ENCODE measurements at places on chromosomes 2 and 18.

DNA sequence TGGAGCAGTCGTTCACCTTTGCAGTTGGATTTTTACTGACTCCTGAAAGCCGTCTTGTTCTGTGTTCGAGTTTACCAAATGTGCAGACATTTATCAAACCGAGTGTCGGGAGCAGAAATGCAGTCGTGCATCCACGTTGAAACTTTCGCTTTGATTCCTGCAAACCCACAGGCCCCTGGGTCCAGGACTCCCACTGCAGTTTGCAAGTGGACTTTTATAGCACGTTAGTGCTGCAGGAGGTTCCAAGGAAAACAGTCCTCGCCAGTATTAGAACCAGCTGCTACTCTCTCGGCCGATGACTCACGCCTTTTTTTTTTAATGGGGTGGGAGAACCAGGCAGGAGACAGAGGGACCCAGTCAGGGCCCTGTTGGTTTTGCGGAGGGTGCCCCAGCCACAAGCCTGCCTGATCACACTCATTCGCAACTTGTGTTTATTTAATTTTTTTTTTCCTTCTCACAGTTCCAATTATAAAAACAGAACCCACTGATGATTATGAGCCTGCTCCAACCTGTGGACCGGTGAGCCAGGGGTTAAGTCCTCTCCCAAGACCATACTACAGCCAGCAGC is 90.1 kb downstream of the NFATC1 start:
- DNase-seq: no peak

- DNase-seq: no peak
Observed at GRCh38 chr2:75464348-75464946, 96.3 kb downstream of the EVA1A start.

DNA sequence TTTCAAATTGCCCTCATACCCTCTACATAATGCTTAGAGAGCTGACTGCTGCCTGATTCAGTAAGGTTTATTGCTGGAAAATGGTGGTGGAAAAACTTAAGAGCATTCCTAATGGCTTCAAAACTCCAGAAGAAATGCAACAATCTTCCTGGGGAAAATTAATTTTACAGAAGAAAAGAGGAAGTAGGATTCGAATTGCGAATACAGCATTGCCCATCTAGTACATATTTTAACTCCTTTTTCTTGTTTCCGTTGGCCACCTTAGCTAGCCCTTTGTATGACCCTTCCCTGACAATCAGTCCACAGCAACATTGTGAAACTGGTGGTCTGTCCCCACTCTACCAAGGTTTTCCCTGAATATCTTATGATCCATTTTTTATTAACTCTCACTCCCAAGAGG is 224.7 kb downstream of the MTX2 start:
- no peak for DNase-seq

- no peak for DNase-seq
Observed at GRCh38 chr2:207164006-207164831, 1.5 kb downstream of the KLF7 start.

GRCh38 chr2:191927319-191927867 is 80.5 kb upstream of the CAVIN2 start:
- DNase-seq: no peak

- no peak for DNase-seq
Observed at GRCh38 chr2:176089843-176090395, 2.6 kb upstream of the HOXD13 start.

DNA sequence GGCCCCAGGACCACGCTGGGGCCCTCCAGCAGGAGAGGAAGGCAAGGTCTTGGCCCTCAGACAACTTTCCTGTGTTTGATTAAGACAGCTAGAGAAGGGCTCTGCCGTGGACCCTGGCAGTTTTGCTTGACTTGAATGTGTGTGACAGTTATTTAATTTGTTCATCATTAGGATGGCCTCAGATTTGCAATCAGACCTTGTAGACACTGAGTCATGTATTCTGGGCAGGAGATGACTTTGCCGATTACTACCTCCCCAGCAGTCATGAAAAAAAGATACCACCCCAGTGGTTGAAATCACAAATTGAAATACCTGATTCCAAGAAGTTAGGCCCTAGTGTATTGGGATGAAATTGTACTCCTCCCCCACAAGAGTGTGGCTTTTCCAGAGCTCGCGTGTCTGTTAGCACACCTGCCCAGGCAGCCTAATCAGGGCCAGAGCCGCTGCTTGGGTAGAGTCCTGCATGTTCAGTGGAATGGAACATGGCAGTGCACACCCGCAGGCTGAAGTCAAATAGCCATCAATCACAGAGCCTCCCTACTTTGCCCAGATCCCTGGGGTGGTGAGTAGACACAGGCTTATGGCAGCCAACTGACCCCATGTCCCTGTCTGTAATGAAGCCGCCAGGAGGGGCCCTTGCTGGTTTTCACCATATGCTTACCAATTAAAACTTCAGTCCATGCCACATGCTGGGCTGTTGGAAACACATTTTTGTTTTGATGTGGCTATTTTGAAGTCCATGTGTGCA is 122.5 kb downstream of the TPGS2 start:
- no peak for DNase-seq

DNA sequence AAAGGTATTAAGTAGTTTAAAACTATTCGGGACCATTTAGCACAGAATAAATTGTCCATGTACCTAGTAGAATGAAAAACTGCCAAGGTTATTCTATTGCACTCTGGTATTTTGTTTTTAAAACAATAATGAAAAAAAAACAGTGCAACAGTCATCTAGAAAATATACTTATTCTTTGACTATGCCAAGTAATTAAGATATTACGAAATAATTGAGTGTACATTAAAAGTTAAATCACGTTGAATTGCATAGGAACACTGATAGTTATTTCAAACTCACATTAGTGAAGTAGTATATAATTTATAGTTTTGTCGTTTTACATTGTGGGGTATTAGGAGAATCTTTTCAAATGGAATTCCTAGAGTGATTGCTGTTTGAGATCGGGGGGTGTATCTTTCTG is 20.1 kb downstream of the R3HDM1 start:
- no peak for DNase-seq

- no peak for DNase-seq
Observed at GRCh38 chr2:164456619-164457018, 164.7 kb downstream of the GRB14 start.

DNA sequence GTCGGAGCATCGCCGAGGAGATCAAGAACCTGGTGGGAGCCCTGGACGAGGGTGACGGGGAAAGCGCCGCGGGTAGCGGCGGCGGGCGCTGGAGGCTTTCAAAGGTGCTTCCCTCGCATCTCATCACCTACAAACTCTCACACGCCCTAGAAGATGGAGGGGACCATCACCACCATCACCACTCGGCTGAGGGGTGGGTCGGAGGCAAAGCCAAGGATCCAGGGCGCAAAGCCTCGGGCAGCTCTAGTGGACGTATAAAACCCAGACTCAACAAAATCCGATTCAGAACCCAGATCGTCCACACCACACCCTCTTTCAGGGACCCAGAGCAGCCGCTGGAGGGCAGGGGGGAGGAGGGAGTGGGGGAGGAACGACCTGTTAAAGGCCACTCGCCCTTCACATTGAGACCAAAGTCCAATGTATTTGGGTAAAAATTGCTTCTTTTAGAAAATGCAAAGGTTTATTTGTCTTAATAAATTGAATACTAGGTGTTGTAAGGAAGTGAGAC is 1.5 kb downstream of the SOWAHC start:
- DNase-seq: no peak

GRCh38 chr2:64201151-64201550 is 56.9 kb upstream of the PELI1 start:
- no peak for DNase-seq

DNA sequence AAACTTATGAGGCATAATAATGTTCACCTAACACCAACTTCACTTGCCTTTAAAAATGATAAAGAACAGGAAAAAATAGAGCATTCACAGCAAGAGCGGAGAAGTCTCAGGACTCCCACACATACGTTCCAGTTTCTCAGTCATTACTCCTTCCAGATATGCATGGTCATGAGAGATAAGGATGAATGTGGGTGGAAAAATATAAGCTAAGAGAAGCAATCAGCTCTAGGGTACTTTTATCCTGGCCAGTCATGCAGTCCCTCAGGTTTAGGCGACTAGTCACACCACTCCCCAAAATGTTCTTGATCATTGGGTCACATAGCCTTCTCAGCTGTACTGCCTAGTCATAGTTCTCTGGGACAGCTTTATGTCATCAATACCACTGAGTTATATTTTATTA is 29.2 kb upstream of the CCDC178 start:
- DNase-seq: no peak

DNA sequence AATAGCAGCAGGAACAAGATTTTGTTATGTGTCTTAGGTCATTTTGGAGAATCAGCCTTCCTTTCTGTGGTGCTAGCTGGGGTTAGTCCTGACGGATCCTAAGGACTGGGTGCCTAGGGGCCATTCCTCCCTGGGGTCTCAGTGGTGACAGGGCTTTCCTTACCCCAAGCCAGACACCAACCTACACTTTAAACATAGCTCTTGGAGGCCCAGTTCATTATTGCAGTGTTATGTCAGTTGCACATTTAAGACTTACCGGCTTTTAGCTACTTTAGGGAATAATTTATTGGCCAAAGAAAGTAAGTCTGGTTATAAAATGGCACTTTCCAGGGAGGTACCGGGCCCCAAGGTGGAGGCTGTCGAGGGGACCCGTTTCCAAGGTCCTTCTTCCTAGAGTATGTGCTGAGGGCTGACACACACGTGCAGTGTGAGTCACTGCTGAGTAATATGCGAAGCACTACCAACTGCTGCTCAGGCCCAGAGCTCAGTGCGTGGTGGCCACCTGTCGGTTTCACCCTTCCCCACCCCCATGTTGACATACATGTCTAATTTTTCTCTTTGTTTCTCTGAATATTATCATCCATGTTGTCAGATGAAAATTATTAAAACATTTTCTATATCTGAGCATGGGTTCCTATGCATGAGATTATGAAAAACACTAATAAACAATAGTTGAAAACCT is 37.0 kb upstream of the GRHL1 start:
- peak; percentile 28 for DNase-seq

DNA sequence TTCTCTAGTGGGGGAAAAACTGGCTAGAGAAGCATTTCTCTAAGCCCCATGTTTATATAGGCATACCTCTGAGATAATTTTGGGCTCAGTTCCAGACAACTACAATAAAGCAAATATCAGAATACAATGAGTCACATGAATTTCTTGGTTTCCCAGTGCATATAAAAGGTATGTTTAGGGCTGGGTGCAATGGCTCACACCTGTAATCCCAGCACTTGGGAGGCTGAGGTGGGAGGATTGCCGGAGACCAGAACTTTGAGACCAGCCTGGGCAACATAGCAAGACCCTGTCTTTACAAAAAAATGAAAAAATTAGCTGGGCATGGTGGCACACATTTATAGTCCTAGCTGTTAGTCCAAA is 22.2 kb downstream of the TSN start:
- DNase-seq: no peak

DNA sequence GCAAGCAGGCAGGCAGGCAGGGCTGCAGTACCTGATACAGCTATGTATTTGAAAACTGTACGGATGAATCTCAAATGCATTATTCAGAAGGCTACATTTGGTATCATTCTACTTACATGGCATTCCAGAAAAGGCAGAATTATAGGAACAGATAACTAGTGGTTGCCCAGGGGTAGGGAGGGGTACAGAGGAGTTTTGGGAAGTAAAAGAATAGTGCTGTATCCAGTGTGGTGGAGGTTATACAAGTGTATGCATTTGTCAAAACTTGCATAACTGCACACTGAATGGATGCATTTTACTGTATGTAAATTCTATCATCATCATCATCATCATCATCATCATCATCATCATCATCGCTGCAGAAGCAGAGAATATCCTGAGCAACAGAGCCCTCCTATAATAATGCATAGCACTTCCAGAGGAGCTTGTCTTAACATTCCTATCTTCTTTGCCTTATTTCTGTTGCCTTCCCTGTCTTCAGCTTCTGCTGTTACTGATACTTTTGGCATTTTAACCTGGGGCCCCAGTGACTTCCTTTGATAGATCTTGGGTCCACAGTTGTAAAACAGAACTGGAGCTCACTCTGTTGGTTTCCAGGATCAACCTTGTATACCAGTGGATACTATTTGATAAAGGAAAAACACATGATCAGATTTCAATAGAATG is 155.5 kb upstream of the OTX1 start:
- DNase-seq: no peak

DNA sequence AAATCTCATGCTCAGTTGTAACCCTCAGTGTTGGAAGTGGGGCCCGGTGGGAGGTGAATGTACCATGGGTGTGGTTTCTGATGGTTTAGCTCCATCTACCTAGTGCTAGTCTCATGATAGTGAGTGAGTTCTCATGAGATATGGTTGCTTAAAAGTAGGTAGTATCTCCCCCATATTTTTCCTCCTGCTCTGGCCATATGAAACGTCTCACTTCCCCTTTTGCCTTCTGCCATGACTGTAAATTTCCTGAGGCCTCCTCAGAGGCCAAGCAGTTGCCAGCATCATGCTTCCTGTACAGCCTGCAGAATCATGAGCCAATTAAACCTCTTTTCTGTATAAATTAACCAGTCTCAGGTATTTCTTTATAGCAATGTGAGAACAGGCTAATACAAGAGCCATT is 62.8 kb upstream of the RNF152 start:
- no peak for DNase-seq

DNA sequence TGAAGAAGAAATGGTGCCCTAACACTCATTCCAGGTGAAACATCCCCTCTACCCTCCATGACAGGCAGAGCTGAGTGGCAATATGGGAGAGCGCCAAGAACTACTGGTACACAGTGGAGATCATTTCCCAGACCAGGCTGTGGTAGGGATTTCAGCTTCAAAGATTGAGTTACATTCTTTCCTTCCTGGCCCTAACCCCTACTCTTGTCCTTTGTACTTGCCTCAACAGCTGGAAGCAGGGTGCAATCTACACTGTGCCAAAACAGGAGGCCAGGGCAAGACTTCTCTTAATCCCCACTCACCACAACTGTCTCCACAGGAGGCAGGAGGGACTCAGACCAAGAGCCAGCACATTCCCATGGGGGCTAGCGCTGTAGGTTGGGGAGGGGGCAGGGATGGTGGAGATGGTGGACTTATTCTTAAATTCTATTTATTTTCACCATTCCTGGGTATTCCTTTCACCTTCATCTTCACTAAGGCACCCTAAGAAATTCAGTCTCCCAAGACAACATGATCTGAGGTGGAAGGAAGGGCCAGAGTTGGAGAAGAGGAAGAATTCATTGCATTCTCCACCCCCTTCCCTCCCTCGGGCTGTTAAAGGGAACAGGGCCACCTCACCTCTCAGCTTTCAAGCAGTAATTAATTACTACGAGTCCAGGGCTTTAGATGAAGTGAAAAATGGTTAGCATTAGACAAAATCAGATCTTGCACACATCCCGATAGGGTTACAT is 65.9 kb downstream of the AAK1 start:
- no peak for DNase-seq

DNA sequence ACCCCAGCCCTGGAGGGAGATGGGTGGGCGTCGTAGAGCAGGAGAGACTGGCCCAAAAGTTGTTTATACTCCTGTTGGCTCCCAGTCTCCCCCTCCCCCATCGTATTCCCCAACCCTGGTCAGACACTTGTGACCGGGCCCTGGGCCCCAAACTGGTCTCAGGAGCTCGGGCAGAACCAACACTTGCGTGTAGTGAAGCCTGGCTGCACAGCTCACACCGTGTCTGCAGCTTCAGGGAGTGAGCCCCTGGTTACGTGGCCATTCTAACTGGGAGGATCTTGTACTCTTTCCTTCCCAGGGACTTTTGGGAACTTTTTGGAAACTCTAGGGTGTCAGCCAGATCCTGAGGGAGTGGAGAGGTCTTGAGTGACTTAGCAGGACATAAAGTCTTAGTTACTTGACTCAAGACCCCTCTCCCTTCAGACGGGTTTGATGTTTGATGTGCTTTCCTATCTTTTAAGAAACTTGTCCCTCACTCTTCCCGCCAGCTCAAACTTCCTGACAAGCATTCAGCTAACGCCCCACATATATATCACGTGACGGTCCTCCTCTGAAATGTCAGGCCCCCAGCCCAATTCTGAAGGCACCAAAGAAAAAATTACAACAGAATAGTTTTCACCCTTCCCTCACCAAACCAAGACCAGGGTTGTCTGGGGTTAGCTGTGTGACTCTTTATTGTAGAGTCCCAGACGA is 2.3 kb downstream of the PKDCC start:
- no peak for DNase-seq
